Muscle of back (tissue), 13 donors: ENCODE measurements at places on chromosomes 2 and 18. TPM values are rescaled to one million over a fixed set of nuclear protein-coding genes. Genes with fewer than 3 reads are reported as not detected.

The RIT2 gene
- polyA plus RNA-seq = not detected

The UGT1A4 gene
- polyA plus RNA-seq = not detected

The ST3GAL5 gene
- polyA plus RNA-seq = 30.3 TPM

The POMC gene
- 4.0 TPM for polyA plus RNA-seq

The ATG9A gene
- 27.9 TPM for polyA plus RNA-seq

The MC4R gene
- 0.24 TPM for polyA plus RNA-seq
